SK-N-SH (cell line): ENCODE measurements at places on chromosomes 16 and 17. TPM values are rescaled to one million over a fixed set of nuclear protein-coding genes. Genes with fewer than 3 reads are reported as not detected.
A peak's percentile ranks its signal among the peaks of the same experiment; 100 is the strongest.

The KRTAP4-1 gene
- not detected in 2 replicates for polyA plus RNA-seq

The ANKFN1 gene
- polyA plus RNA-seq = 0.07 and 0.13 TPM in 2 replicates

The MARVELD3 gene
- not detected in 2 replicates for polyA plus RNA-seq

The PRR29 gene
- 2.5 and 2.7 TPM in 2 replicates for polyA plus RNA-seq

The MPV17L gene
- 0.43 and 0.57 TPM in 2 replicates for polyA plus RNA-seq

The OTOP2 gene
- not detected in 2 replicates for polyA plus RNA-seq

The MPO gene
- not detected in 2 replicates for polyA plus RNA-seq

The ZNF830 gene
- 7.8 and 8.8 TPM in 2 replicates for polyA plus RNA-seq

The USP6 gene
- polyA plus RNA-seq = not detected in 2 replicates

The CDYL2 gene
- 0.03 and 0.05 TPM in 2 replicates for polyA plus RNA-seq

The DUS2 gene
- 16.1 and 16.5 TPM in 2 replicates for polyA plus RNA-seq

DNA sequence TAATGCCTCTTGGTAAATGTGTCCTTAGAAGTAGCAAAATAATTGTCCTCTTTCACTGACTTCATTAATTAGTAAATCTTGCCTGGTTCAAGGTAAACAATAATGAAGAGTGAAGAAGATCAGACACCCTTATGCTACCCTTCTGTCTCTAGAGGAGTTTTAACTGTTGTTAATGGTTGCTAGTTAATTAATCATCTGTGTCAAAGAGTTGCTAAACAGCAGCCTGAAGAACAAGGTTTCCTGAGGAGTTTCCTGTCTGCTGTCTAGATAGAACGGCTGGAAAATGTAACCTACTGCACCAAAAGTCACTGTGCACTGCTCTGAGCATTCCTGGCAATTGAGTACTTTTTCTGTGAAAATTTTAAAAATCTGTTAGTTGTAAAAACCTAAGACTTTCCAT, 131.3 kb downstream of the NLK start:
- DNase-seq = no peak

DNA sequence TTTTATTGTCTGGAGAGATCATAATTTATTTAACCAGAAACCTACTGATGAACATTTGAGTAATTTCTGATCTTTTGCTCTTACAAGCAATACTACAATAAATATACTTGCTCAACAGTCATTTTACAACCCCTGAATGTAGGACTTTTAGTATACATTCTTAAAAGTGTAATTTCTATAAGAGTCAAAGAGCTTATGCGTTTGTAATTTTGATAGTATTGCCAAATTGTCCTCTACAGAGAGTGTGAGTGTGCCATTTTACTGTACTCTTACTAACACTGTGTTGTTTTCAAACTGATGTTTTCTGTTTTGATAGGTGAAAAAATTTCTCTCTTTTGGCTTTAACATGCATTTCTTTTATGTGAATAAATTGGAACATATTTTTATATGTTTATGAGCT, 139.1 kb downstream of the FTO start:
- DNase-seq = no peak

GRCh38 chr17:7355053-7355452, at the start of gene TMEM95:
TSS of gene TMEM95 (plus strand) at chr17:7355156. CDS start at chr17:7355205, 49 bp downstream.
- no peak for DNase-seq

DNA sequence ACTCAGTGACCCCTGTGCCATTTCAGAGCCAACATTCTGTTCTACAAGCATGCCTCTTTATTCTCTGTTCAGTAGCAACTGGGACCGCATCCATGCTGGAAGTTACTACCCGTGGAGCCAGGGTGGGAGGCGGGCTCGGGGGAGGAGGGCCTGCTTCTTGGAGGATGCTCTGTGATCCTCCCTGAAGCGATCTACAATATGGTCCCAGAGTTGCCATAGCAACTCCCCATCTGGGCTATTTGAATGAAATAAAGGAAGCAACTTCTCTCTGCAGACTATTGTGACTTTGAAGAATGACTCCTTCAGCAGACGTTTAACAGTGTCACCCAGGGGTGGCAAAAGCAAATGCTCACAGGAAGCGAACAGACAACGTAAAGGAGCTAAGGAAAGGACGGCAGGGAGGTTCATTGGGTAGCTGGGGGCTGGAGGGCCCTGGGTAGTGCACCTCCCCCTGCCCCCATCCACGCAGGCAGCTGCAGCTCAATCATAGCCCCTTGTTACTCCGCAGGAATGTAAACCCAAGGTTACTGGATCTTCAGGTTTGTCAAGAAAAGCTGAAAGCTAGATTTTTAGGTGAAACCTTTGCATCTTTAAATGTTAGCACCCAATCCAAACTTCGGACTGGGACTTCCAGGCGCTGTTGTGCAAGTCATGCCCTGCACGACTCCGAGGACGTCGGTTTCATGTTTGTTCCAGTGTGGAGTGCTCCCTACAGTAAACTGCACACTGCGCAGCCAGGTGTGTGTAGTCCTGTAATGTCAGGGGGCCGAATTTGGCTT, 51.1 kb upstream of the MEAK7 start:
- DNase-seq = no peak

DNA sequence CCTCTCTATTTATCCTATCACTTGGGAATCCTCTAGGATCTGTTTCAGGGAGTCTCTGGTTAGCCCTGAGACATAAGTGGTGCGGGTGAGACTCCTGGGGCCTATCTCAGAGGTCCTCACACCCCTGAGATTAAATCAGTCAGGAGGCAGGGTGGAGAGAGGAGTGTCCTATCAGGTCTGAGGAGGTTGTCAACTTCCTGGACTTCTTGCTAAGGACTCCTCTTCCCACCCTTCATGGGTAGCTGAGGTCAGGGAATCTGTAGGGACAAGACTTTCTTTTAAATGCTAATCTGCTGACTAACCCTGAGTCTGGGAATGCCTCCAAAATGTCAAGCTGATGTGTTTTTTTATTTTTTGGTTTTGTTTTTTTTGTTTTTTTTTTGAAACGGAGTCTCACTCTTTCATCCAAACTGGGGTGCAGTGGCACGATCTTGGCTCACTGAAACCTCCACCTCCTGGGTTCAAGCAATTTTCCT, 6.6 kb upstream of the ARMC5 start:
- DNase-seq = no peak

GRCh38 chr17:48261297-48261880, 153.8 kb downstream of the SNX11 start:
- peak; percentile 20 for DNase-seq

GRCh38 chr16:19644877-19645276, 73.2 kb downstream of the KNOP1 start:
- peak; percentile 25 for DNase-seq

DNA sequence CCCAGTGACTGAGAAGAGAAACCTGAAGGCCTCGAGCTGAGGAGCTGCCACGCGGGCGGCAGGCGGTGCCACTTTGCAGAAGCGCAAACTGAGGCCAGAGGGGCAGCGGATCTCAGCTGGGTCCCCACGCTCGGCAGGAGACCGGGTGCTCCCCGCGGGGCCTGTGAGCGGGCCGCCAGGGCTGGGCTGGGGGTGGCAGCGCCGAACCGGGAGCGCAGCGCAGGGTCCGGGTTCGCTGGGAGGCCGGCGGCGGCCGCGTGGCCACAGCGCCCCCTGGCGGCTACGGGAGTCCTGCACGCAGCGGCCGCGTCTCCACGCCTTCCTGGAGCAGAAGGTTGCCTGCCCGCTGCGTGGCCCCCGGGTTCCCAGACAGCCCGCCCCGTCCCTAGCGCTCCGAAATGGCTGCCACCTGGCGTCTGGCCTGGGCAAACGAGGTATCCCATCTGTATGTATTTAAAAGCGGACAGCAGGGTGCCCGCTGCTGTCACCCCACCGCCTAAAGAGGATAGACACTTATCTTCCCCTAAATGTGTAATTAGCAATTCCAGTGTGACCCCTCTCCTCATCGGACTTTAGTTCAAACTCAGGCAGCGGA, 96.1 kb upstream of the CDH5 start:
- peak; percentile 92 for DNase-seq

DNA sequence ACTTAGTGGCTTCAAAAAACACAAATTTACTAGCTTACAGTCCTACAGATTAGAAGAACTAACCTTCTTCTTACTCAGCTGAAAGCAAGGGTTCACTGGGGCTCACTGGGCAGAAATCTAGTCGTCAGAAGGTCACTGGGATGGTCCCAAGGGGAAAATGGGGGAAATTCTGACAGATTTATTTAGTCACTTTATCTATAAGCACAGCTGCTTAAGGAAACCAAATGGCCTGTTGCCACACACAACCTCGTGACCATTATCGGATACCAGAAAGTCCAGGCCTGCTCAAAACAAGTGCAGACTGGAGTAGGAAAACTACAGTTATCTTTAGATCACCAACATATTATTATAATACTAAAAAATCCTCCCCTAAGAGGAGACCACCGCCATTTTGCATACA, 374.6 kb upstream of the ASIC2 start:
- DNase-seq = no peak

GRCh38 chr16:50696575-50697420, 3.4 kb downstream of the NOD2 start:
- DNase-seq = no peak

- DNase-seq = peak; percentile 20
Measured at GRCh38 chr17:41785091-41785858, 1.2 kb downstream of the JUP start.

GRCh38 chr16:6232056-6232455, 1100.6 kb upstream of the RBFOX1 start:
- no peak for DNase-seq

- DNase-seq = no peak
Measured at GRCh38 chr17:57260325-57261083, 4.2 kb downstream of the MSI2 start.

DNA sequence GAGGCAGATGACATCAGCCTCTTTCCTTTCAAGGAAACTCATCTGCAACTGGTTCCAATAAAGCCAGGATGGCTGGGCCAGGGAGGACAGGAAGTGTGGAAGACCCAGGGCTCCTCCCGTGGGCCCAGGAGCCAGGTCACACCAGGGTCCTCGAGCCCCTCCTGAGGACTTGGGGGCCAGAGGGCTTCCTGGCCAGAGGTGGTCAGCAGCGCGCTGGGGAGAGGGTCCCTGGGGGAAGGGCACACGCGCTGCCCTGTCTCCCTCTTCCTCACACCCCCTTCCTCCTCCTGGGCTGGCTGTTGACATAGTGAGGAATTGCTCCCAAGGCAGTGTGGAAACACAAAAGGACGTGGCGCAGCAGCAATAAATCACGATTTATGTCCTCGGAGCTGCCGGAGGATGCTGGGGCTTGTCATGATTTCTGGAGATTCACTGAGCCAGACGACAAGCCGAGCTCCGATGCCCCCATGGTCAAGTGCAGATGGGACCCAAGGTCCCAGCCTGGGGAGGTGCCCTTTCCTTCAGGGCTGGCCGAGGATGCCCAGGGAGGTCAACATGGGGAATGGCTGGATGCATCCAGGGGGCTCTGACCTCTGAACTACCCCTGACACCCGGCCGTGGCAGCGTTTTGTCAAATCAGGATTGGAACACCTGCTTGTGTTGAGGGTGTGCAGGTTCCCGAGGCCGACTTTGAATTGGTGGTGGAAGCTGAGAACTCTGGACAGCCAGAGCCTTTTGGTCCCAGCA, 152.6 kb downstream of the IRF8 start:
- no peak for DNase-seq

DNA sequence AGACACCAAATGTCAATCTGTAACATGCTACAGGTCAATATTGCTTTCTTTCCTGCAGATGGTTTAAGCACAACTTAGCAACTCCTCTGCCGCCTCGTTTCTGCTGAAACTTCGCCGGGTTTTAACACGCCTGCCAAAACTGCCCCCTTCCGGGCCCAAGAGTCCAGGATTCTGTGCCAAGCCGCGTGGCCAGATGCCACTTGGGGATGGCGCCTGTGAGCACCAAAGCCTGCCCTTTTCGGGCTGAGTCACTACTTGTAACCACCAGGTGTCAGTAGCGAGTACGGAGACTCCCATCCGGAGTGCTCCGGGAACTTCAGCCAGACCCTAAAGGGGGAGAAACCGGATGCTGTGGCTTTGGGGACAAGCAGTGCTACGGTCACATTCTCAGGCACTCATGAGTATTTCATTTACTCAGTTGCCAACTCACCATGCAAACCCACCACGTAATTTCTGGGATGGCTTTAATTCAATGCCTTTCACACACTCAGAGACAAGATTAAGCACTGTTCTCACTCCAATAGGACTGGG, 7.8 kb downstream of the PMP22 start:
- peak; percentile 83 for DNase-seq

DNA sequence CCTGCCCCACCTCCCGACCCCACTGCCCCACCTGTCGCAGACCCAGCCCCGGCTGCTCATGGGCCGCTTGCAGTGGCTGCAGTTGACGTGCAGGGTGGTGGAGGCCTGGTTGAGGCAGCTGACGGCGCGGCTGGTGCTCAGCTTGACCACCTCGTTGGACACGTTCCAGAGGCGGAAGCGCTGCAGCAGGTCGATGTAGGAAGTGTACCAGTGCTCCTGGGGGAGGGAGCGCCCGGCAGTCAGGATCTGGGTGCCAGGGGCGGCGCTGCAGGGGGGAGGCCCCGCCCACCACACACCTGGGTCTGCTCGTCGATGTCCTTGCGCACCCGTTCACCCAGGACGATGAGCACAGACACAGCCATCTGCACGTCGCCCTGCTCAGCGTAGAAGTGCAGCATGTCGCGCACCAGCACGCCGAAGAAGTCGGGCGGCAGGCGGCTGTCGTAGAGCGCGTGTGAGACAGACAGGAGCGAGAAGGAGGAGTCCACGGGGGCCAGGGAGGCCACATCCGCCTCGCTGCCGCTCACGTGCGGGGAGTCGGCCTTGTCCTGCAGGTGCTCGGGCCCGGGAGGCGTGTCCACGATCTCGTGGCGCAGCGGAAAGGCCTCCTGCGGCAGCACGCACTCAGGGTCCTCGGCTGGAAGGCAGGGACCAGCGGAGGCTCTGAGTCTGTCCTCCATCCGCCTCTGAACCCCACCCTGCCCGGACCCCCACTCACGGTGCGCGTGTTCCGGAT, 995 bp upstream of the JMJD8 start:
- no peak for DNase-seq

- DNase-seq = peak; percentile 80
Measured at GRCh38 chr17:59221159-59221847, 992 bp downstream of the GDPD1 start.

GRCh38 chr16:56354746-56355145, 70.6 kb downstream of the AMFR start:
- DNase-seq = peak; percentile 11

GRCh38 chr16:81313701-81314602, 810 bp upstream of the GAN start:
- peak; percentile 43 for DNase-seq

GRCh38 chr16:69111876-69112230, 6.4 kb downstream of the HAS3 start:
- DNase-seq = no peak

GRCh38 chr17:82675476-82676245, 22.8 kb downstream of the RAB40B start:
- DNase-seq = no peak
